ENCODE measurements at places on chromosomes 7 and 10.

GRCh38 chr10:74156919-74157289 lies 5.9 kb downstream of the ADK start:
- DNase-seq, result peak; percentile 35

DNA sequence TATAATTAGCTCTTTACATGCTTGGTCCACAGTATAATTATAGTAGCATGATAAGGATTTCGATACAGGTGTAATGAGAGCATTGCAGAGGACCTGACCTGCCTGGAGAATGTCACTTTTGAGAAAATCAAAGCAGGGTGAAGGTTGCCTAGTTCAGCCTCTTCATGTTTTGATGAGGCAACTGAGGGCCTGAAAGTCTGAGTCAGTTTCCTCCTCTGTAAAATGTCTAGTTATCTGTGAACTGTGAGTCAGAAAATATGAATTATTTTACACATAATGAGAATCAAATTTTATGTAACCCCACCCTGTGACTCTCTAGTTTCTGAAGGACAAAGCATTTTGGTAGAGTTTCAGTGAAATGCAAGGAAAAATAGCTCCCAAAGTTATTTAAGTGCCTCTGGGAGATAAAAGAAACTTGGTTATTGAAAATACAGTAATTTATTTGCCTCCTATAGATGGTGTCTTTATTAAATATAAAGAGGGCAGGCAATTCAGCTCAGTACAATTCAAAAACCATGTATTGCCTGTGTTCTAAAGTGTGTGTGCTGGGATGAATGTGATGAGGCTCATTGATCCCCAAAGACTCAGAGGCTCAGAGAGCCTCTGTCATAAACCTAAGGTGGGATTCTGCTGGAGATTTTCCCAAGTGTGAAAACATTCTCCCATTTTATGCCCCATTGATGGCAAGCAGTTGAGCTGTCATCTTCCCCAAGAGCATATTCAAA lies 37.3 kb upstream of the SAMD9L start:
- no peak for DNase-seq

- DNase-seq, result no peak
Observed at GRCh38 chr10:78684947-78685346, 383.8 kb upstream of the ZMIZ1 start.

- DNase-seq, result no peak
Observed at GRCh38 chr10:21547246-21547645, 13.2 kb downstream of the MLLT10 start.
